ENCODE measurements at places on chromosomes 4 and X.
A peak's percentile ranks its signal among the peaks of the same experiment; 100 is the strongest.

- DNase-seq: no peak
These were observed 677 bp upstream of the NONO start for GRCh38 chrX:71282514-71283402.

DNA sequence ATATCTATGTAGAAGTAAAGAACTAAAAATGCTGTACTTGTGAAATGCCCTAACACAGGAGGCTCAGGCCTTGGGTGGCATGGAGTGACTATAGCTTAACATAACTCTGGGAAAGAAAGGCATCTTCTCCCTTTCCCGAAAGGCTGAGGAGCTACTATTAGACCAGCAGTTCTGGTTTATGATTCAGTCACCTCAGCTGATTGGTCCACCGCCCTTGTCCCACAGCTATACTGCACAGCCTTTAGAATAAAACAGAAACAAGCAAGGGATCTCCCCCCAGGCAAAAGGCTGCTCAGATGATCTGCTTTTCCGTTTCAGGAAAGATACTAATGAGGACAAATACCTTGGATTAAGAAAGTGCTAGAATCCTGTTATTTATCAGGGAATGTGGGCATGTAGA is 171.3 kb downstream of the SNCA start:
- no peak for DNase-seq

DNA sequence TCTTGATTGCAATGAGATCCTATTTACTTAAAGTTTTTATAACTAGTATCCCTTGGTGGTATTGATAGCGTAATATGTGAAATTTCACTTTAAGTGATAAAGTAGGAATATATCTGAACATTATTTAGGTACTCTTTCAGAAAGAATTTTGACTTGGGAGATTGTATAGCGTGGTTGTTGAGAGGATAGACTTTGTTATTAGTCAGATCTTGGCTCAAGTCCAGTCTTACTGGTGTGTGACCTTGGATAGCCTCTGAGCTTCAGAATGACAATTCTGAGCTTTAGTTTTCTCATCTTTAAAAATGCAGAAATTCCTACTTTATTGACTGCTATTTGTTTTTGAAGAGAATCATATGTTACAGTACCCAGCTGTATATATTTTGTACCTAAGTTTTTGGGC is 32.6 kb downstream of the DCK start:
- no peak for DNase-seq

GRCh38 chr4:139900964-139901376 is 235.4 kb downstream of the MGST2 start:
- DNase-seq: no peak

GRCh38 chrX:48466696-48467095 is 3.4 kb downstream of the SLC38A5 start:
- DNase-seq: no peak

DNA sequence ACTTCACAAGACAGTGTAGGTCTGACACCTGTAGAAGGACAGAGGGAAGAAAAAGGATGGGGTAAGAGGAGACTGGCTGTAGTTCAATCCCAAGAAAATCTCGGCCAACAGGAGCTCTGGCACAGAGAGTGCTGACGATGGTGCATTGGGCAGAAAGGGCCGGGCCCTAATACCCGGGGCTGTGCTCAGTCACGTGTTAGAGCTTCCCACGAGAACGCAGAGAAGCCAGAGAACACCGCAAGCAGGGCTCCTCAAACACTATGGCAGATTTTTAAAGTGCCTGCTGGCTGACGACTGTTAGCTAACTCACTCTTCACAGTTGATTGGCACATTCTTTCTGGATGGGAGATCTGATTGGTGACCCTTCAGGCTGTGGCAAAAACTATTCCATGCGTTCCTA is 35.5 kb downstream of the EREG start:
- no peak for DNase-seq

DNA sequence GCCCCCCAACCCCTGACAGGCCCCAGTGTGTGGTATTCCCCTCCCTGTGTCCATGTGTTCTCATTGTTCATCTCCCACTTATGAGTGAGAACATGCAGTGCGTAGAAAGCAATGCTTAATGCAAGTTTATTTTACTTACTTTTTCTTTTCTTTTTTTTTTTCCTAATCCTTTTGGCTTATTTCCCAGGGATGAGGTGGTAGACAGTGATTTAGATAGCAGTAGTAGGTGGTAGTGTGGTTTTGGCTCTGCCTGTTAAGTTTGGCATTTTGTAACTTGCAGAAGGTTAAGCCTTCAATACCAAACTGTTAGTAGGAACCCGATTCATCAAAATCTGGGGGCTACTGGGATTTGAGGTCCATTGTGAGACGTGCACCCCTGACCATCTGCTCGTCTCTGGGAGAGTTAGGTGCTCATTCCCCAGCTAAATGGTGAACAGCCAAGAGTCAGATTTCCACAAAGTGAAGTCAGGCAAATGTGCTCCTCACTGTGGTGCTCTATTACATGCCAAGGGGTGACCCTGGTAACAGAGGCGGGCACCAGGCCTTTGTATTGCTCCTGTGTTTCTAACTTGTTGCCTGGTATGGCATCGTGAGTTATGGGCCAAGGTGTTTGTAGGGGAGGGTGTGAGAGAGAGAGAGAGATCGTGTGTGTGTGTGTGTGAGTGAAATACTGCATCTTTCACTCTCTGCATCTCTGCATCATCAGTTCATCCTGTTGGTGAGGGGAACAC is 70.3 kb downstream of the PHOX2B start:
- DNase-seq: no peak

GRCh38 chr4:6701371-6701770 is 7.7 kb downstream of the S100P start:
- DNase-seq: no peak

DNA sequence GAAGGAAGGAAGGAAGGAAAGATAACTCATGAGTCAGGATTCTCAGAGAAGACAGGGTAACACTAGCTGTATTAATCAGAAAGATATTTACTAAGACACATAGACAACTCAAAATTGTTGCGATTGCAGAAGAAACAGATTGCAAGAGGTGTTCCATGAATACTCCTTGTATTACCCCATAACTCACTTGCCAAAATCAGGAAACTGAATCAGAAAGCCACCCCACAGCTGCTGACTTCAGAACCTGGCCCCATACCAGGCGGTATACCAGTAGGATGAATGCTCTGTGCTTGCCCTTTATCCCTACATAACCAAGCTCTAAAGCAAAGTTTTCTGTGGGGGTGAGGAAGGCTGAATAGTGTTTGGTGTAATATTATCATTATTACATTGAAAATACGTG is 468.5 kb downstream of the IQCM start:
- no peak for DNase-seq

GRCh38 chrX:120759685-120760084 is 116.0 kb downstream of the CT47B1 start:
- no peak for DNase-seq

DNA sequence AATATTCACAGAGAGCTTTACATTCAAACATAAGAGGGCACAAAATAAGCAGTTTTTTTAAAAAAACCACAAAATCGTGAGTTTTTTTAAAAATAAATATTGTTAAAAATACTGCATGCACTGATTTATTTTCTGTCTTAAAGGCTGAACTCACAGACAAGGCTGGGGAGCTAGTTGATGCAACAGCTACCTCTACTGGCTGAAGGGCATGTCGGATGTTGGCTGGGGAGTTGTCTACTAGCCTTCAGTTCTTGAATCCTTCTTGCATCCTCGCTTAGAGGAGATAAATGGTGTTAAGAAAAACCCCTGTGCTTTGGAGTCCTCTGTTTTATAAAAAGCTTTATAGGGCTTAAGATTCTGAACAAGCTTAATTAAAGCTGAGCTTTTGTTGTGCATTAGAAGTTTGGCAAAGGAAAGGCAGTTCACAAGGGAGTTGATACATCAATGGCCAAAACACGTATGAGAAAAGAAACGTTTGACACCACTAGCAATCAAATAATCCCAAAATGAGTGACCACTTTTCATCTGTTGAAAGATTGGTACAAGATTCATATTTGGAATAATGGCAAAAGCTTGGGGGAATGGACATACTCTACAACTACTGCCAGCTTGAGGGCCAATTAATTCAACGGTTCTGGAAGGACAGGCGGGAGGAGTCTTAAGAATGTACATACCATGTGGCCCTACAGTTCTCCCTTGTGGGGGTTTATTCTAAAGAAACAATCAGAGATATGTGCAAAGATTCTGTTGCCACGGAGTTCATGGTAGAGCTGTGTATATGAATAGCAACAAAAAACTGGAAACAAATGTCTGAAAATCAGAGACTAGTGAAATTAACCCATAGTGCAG is 94.7 kb downstream of the SEL1L3 start:
- DNase-seq: peak; percentile 50

GRCh38 chrX:24478509-24478908 is 13.4 kb downstream of the PDK3 start:
- no peak for DNase-seq

DNA sequence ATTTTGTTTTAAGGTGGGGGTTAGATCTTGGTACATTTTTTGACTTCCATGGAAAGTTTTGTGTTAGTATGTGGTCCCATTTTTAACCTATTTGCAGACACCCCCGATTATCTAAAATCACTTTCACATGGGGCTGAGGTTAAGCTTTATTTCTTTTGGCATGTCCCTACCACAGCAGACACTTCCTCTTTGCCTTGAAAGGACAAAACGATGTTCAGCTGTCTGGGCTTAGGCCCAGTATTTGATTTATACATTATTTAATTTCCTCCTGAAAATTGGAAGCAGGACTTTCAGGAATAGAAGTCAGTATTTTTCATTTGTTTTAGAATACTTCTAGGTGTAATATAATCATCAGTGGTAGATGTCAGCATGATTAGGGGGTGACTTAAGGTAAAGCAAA is 112.4 kb upstream of the SPRY1 start:
- DNase-seq: no peak

DNA sequence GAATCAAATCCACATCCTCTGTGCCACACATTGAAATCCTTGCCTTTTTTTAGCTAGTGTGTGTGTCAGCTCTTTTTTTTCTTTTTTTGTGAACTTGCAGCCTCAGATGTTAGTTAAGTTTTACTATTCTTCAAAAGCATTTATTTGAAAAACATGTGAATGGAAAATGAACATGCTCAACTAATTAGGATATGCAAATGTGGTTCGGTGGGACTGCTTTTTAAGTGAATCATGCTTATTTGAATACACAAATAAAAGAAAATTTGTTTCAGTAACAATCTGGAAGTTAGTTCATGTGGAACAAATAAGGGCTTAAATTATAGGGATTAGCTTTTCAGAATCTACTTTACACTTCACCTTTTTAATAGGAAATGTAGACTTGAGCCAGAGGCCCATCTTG is 751.5 kb upstream of the FAM241A start:
- no peak for DNase-seq

DNA sequence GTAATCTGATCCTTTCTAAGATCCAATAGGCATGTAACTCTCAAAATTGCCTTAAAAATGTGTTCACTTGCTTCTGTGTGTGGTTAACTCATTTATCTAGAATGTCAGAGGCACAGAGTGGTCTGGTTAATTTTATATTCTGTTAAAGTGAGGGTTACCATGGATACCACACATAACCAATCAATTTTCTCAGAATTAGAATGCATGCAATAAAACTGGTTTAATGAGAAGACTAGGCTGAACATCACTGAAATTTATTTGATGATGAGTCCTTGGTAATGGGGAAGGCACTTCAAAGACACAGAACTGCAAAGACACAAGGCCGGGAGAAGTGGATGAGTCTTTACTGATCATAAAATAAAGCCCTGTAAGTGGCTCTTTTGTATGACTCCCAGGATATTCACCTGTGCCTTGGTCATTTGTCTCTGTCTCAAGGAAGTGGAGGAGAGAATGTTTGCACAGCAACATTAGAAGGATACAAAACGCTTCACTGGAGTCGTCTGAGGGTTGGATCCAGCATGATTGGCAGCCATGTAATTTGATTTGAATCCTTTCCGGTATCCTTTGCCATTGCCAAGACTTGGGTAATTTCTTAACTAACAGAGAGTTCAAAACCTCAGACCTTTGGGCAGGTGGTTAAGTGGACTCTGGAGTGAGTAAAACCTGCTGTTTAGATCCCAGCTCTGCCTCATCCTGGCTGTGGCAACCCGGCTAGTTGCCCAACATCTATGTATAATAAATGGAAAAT is 94.0 kb upstream of the RBPJ start:
- no peak for DNase-seq

DNA sequence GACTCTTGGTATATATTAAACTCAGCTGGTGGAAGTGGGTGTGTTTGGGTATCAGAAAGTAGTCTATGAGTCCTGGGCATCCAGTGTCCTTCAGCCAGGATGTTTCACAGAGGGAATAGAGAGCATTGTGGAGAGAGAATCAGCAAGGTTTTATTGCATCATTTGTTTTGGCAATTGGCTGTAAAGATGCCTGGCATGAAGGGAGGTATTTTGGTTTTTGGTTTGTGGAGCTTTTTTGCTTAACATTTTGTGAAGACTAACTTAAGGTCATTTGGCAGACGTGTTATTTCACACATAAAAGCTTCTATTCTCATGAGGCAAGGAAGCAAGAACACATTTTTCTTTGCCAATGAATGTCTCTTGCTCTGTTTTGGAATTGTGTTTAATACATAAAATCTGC is 71.1 kb downstream of the DCLK2 start:
- DNase-seq: no peak

DNA sequence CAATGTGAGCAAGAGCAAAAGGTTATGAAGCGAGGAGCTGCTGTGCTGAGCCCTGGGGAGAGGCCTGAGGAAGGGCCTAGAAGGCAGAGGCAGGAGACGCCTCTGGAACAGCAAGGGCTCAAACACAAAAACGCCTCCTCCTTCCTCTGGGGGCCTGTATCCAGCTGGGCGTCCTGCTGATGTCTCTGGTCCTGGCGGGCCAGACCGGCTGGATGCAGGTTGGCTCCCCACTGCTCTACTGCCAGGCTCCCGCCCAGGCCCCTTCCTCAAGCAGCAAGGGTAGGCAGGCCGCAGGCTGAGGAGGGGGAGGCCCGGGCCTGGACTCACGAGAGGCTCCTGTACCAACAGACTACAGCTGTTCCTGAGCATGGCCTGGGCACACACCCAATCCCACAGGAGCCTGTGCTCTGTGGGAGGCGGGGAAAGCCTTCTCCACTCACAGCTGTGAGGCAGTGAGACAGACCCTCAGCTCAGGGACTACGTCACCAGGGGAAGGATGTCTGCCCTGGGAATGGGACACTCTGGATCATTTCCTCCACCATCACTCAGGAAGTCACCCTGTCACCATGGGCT is 2.3 kb downstream of the HAUS7 start:
- DNase-seq: no peak

DNA sequence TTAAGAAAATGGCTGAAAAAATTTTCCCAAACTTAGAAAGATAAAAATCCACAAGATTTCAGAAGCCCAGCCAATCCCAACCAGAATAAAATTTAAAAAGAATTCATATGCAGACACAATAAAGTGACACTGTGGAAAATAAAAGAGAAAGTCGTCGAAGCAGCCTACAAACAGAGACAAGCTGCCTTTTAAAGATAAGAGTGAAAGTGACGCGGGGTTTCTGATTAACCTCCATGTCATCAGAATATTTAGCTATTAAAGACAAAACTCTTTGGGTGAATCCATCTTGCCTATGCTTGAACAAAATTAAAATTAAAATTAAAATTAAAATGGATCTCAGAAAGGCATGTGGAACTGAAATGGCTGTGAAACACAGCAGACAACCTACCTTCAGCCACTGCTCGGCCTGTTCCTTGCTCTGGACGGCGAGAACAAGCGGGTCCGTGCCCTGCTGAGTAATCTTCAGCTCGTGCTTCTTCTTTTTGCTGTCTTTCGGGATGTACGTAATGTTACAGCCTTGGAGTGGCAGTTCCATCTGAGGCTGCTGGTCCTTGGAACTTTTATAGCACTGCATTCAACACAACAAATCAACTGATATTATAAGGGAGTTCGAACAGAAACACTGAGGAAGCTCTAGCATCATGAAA is 101.4 kb downstream of the AFAP1 start:
- DNase-seq: no peak

GRCh38 chr4:101140228-101140627 is 207.1 kb downstream of the PPP3CA start:
- no peak for DNase-seq

GRCh38 chr4:169107528-169107927 is 97.5 kb upstream of the CBR4 start:
- no peak for DNase-seq

All from prostate gland (tissue), 2 donors.